Posterior cingulate gyrus (tissue), 11 donors: ENCODE measurements at places on chromosomes 6 and 20.
A peak's percentile ranks its signal among the peaks of the same experiment; 100 is the strongest.

DNA sequence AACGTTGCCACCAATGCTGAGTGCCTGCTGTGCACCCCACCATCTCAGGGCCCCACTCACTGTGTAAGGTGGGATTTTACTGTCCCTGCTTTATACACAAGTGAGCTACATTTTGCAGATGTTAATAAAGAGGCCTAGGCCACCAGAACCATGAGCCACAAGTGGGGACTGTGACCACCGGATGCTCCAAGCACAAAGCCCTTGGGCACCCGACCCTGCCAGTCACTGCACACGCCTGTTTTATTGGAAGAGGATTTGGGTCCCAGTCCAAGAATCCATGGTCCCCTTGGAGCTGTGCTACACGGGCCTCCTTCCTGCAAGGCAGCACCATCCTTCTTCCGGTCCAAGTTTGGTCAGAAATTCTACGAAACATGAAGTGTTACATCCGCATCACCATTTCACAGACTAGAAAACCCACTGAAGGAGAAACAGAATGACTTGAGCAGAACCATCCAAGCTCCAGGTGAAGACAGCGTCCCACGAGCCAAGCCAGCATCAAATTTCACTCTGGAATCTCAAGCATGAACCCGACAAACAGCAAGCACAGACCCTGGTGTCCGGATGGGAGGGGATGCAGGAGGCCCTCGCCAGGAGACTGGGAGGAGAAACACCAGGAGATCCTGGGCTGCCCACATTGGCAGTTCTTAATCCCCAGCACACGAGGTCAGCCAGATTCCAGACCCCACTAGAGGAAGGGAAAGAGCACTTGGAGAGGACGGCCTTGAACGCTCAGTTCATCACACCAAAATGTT is 226.9 kb downstream of the DLL1 start:
- DNase-seq = no peak

DNA sequence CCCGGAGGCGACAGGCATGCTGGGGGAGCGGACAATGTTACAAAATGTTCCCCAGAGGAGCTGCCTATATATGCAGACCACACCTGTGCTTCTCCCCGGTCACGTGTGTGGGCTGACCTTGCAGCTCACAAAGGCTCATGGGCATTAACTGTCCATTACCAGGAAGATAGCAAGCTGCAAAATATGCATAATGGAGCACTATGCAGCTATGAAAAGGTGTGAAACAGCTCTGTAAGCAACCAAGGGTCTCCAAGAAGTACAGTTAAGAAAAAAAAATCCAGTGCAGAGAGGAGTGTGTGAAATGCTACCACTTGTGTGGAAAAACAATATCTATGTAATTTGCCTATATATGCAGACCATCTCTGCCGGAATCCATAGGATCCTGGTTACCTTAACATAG is 9.4 kb downstream of the TCF15 start:
- DNase-seq = no peak

DNA sequence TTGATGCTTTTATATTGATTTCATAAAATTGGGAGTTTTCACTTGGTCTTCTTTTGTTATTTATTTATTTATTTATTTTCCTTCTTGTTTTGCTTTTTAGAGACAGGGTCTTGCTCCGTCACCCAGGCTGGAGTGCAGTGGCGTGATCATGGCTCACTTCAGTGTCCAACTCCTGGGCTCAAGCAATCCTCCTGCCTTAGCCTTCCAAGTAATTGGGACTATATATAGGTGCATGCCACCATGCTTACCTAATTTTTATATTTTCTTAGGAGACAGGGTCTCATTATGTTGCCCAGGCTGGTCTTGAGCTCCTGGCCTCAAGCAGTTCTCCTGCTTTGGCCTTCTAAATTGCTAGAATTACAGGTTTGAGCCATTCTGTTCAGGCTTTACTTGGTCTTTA is 38.3 kb upstream of the MYLK2 start:
- no peak for DNase-seq

DNA sequence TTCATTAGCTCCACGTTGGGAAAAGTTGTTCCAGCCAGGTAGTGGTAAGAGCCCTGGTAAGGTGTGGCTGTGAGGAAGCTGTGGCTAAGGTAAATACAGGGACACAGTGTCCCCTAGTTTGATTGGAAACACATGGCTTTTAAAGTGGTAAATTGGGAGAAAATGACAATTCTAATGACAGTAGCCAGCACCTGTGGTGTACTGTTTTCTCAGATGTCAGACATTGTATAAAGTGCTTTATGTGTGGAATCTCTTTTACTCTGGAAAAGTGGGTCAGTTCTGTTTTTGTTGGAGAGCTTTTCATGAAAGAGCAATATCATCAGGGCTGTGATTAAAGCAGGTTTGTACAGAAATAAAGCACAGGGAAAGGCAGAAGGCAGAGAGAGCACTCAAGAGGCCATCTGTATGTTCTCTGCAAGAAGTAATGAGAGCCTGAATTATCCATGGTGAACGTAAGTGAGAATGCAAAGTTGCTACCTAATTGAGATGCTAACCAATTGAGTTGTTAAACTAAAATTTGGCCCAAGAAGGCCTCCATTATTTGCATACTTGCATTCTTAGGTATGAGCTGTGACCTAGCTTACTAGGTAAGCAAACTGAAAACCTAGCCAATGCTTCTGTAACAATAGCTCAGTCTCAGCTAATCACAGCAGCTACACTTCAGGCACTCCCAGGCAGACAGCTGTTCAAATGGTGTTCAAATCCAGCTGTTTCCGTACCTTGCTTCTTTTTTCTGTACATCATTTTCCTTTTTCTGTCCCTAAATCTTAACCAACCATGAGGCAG is 28.2 kb downstream of the MRAP2 start:
- DNase-seq = no peak

- DNase-seq = no peak
Measured at GRCh38 chr20:3227936-3228749, 10.8 kb downstream of the SLC4A11 start.

DNA sequence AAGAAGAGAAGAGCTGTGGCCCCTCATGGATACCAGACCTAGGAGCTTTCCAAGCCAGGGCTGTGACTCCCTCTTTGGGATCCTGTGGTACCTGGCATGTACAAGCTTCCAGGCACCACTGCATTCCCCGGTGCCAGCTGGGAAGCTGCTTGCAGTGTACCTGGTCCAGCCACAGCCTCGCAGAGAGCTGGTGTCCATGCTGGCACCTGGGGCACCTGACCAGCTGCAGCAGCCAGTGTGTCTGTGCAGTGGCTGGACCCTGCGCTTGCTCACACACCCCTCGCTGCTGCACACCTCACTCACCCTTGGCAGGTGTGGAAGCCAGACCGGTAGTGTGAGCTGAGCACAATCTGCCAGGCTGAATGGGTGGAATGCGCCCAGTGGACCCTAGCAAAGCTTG is 190.9 kb upstream of the MAN1A1 start:
- DNase-seq = peak; percentile 59

DNA sequence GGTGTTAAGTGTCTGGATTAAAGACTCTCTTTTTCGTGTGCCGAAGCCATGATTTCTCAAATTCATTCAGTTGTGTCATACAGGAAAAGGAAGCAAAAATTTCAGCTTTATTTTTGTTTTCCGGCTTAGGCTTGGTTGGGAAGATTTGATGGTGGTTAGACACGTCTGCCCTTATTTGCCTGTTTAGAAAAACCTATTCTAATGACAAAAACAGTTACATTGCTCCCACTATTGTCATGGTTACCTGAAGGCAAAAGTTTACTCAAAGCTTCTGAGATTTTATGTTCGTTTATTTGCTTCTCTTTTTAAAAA is 982 bp downstream of the DNAJC5 start:
- no peak for DNase-seq

GRCh38 chr20:50538276-50538675 is 28.1 kb downstream of the PTPN1 start:
- DNase-seq = no peak
